Activated CD8-positive, alpha-beta T cell treated with anti-CD3 and anti-CD28 coated beads, Interleukin-2, amount 10 ng/mL, durations not matched to agents 7 days and 5 days (primary cell): ENCODE measurements at places on chromosomes 11 and 22.
A peak's percentile ranks its signal among the peaks of the same experiment; 100 is the strongest.

- peak overlapping the region; percentile 54 for H3K27ac ChIP-seq
- H3K27me3 ChIP-seq = no peaks in the 10 kb centered on the region
- peaks cover 31% of the 10 kb centered on the region for H3K36me3 ChIP-seq
These were observed 2.2 kb downstream of the SLC37A4 start for GRCh38 chr11:119028346-119029068.

DNA sequence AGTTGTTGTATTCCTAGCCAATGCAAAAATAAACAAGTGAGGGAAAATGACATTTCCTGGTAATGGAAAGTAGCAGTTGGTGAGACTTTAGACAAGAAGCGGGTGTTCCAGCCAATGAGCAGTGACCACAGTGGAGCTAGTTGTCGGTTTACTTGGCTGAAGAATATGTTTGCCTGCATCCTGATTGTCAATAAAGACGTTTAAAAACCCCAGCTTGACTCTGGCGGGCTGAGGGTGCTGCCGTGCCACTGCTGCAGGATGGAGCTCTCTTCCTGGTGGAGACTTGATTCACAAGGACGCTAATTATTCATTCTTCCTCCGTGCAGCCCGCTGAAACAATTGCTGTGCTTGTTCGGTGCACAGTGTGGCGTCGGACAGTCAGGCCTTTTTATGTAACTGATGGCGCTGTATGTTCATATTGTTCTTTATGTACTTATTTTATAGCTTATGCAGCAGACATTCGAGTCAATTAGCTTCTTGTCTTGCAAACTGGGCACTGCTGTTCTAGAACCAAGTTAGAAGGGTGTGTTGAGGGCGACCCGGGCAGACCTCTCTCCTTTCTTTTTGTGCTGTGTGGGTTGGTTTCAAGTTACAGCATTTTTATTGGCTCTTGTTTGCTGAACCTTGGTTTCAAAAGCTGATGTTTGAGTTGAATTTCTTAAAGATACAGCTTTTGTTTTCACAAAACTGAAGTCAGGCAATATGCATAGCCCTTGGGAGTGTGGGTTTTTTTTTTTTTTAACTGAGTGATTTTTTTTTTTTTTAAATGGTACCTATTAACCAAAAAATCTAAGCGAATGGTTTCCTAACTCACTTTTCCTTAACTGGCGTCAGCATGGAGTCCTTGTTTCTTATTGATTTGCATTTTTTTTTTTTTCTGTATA, 153.9 kb downstream of the TEAD1 start:
- no peak overlapping the region for H3K27ac ChIP-seq
- peaks cover 5% of the 10 kb centered on the region for H3K4me1 ChIP-seq
- peak overlapping the region; percentile 18 for H3K4me3 ChIP-seq
- H3K27me3 ChIP-seq = peaks cover 65% of the 10 kb centered on the region

GRCh38 chr11:44988111-44988510, 37.4 kb upstream of the TP53I11 start:
- no peak overlapping the region for H3K27ac ChIP-seq
- DNase-seq = no peak
- no peaks in the 10 kb centered on the region for H3K36me3 ChIP-seq

- H3K36me3 ChIP-seq = peaks cover 2% of the 10 kb centered on the region
- no peaks in the 10 kb centered on the region for H3K27me3 ChIP-seq
- peaks cover 3% of the 10 kb centered on the region for H3K4me1 ChIP-seq
- no peak overlapping the region for H3K27ac ChIP-seq
These were observed 52.1 kb downstream of the ALG9 start for GRCh38 chr11:111819161-111819828.
